ENCODE measurements at places on chromosomes 12 and 14. TPM values are rescaled to one million over a fixed set of nuclear protein-coding genes. Genes with fewer than 3 reads are reported as not detected.

Gene ADCY4
- 74.8 TPM for total RNA-seq

Gene REP15
- 52.3 TPM for total RNA-seq

Gene LRCOL1
- total RNA-seq = not detected

Gene ITGB7
- 1.9 TPM for total RNA-seq

Gene CD163L1
- 3.4 TPM for total RNA-seq

Gene GRIN2B
- total RNA-seq = 1.9 TPM

Gene PLEK2
- total RNA-seq = 5.2 TPM

Gene PSME1
- 170 TPM for total RNA-seq

Gene LRR1
- total RNA-seq = 17.1 TPM

Gene TCTN2
- total RNA-seq = 4.9 TPM

Gene RNASE7
- total RNA-seq = 0.48 TPM

All from transverse colon (tissue), 4 donors.